Pancreas (tissue), 10 donors: ENCODE measurements at places on chromosomes 7 and 10. TPM values are rescaled to one million over a fixed set of nuclear protein-coding genes. Genes with fewer than 3 reads are reported as not detected.

The COBL gene
- total RNA-seq: 21.8 TPM

The CASTOR2 gene
- 6.4 TPM for total RNA-seq

The ITGA8 gene
- total RNA-seq: 0.32 TPM

The TFR2 gene
- total RNA-seq: 1.1 TPM

The MRC1 gene
- total RNA-seq: 7.1 TPM

The TCERG1L gene
- total RNA-seq: 0.09 TPM

The HOXA5 gene
- 0.66 TPM for total RNA-seq
